Esophagus muscularis mucosa (tissue), 4 donors: ENCODE measurements at places on chromosomes 4 and X. TPM values are rescaled to one million over a fixed set of nuclear protein-coding genes. Genes with fewer than 3 reads are reported as not detected.
A peak's percentile ranks its signal among the peaks of the same experiment; 100 is the strongest.

GRCh38 chr4:70855464-70855863 is 15.8 kb upstream of the GRSF1 start:
- no peaks in the 10 kb centered on the region for H3K4me1 ChIP-seq
- H3K36me3 ChIP-seq = no peaks in the 10 kb centered on the region
- no peak overlapping the region for H3K27ac ChIP-seq
- no peak for DNase-seq

Gene CHRDL1
- total RNA-seq = 346 TPM

DNA sequence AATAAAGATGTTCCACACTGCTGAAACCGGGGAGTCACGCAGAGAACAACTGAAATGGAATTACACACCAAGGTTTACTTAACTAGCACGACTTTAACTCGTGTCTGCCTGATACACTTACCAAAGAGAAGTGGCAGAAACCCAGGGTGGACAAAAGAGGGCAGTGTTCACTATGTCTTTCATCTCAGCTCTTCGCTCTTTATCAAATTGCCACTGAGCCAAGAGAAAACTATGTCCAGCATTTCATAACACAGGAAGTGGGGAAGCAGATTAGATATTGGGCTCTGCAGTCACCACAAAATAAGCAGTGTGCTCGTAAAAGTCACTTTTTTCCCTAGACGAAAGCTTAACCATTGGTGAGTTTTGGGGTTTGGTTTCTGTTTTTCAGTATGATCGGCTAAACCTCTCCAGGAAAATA is 155.7 kb downstream of the CHIC2 start:
- H3K36me3 ChIP-seq = no peaks in the 10 kb centered on the region
- no peak for DNase-seq
- H3K27me3 ChIP-seq = peaks cover 73% of the 10 kb centered on the region
- H3K27ac ChIP-seq = peak overlapping the region; percentile 30
- peaks cover 16% of the 10 kb centered on the region for H3K4me1 ChIP-seq

- H3K27me3 ChIP-seq = no peaks in the 10 kb centered on the region
- no peaks in the 10 kb centered on the region for H3K36me3 ChIP-seq
- DNase-seq = no peak
- H3K27ac ChIP-seq = no peak overlapping the region
- H3K4me3 ChIP-seq = no peak overlapping the region
- no peaks in the 10 kb centered on the region for H3K4me1 ChIP-seq
These were observed 95.0 kb downstream of the ARX start for GRCh38 chrX:24920769-24921168.

GRCh38 chr4:164197556-164197955 is 556.4 kb upstream of the SMIM31 start:
- no peaks in the 10 kb centered on the region for H3K4me1 ChIP-seq
- no peaks in the 10 kb centered on the region for H3K36me3 ChIP-seq
- no peak overlapping the region for H3K27ac ChIP-seq
- H3K27me3 ChIP-seq = no peaks in the 10 kb centered on the region
- no peak overlapping the region for H3K4me3 ChIP-seq

GRCh38 chr4:86054286-86055032 is 305.4 kb downstream of the MAPK10 start:
- H3K4me1 ChIP-seq = no peaks in the 10 kb centered on the region
- no peak overlapping the region for H3K4me3 ChIP-seq
- H3K27ac ChIP-seq = no peak overlapping the region
- no peaks in the 10 kb centered on the region for H3K36me3 ChIP-seq

DNA sequence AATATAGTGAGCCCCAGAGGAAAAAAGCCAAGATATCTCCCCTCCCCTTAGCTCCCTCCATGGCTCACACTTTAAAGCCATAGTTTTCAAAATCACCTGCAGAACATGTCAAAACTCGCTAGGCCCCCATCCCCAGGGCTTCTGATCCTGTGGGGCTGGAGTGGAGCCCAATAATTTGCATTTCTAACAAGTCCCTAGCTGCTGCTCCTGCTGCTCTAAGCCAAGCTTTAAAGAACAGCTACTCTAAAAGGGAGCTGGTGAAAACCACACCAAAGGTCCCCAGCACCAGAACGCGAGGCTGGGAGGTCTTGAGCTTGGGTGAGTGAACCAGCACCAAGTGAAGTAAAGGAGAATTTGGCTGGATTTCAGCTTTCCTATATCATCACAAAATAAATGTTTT is 237.1 kb downstream of the ZNF674 start:
- H3K4me1 ChIP-seq = no peaks in the 10 kb centered on the region
- no peak overlapping the region for H3K4me3 ChIP-seq
- no peaks in the 10 kb centered on the region for H3K27me3 ChIP-seq
- no peak overlapping the region for H3K27ac ChIP-seq
- H3K36me3 ChIP-seq = no peaks in the 10 kb centered on the region

Gene ZNF157
- not detected for total RNA-seq

DNA sequence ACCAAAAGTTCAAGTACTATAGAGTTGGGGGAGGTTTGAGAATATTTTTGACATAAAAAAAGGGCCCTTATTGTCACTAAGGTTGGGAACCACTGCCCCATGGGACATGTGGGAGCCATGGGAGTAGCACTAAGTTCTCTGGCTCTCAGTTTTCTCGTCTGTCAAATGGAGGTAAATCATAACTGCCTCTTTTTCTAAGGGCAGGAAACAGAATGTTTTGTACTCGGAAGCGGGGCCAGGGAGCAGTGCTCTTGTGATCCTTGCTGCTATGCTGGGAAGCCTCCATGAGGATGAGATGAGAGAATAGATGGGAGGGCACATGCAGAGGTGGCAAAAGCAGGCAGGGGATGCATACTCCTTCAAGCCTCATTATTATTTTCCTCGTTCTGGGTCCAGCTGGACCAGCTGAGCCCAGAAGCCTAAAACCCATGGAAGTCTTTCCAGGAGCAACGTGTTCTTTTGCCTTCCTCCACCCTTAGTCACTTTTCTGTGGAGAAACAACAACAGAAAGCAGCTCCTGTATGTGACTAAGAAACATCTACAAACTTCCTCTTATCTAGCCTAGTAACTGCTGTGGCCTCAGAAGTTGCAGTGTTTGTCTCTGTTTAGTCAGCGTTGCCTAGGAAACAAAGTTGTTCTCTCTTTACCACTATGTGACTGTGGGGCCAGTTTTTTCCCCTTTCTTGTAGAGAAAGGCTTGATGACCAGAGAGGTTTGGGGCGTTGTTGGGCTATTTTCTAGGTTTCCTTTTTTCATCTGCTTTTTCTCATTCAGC is 64.8 kb downstream of the TSC22D3 start:
- H3K4me1 ChIP-seq = peaks cover 35% of the 10 kb centered on the region
- peak; percentile 92 for DNase-seq
- H3K27ac ChIP-seq = peak overlapping the region; percentile 97
- no peak overlapping the region for H3K4me3 ChIP-seq
- peaks cover 23% of the 10 kb centered on the region for H3K36me3 ChIP-seq

Gene TLL1
- 10.9 TPM for total RNA-seq

Gene PIGA
- total RNA-seq = 6.6 TPM

DNA sequence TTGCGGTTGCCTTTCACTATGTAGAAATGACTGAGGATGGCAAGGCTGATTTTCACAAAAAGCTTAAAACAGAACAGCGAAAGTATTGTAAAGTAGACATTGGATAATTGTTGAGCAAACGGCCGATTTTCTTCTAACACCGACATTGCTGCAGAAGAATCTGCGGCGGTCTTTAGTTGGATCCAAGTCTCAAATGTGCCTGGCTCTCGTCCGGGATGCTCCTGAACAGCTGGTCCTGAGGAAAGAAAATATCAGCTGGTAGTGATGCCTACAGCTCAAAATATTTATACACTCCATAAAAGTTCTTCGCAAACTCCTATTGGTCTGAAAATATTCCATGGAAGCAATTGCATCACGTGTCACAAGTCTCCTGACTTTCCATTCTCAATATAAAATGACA is at the start of gene ASB5:
ASB5 (minus strand) TSS at position 260 of the 400 bp plus-strand sequence; CDS start at position 146, 114 bp downstream.
- H3K36me3 ChIP-seq = no peaks in the 10 kb centered on the region
- H3K4me3 ChIP-seq = peak within 1 kb of the TSS; percentile 29
- no peaks in the 10 kb centered on the region for H3K4me1 ChIP-seq
- peak within 1 kb of the TSS; percentile 64 for H3K27ac ChIP-seq
- no peak for DNase-seq

Gene ARMCX1
- 35.3 TPM for total RNA-seq

Gene IRS4
- total RNA-seq = 2.5 TPM

Gene EGF
- total RNA-seq = 1.7 TPM

DNA sequence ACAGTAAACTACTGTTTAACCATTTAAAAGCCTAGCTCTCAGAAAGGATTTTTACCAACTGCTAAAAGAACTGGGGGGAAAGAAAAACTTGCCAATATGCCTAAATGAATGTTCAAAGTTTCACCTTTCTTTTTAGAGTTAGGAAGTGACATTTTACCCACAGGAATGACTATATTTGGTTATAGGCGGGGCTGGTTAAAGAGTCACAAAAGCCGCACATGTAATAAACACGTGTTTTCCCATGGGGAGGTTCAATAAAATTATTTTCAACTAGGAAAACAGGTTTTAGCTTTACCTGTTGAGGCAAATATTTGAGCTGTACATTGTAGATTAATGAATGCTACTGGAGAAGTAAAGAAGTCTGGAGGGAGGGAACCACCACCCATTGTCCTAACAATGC is 41.6 kb upstream of the UGDH start:
- no peak overlapping the region for H3K4me3 ChIP-seq
- no peak overlapping the region for H3K27ac ChIP-seq
- no peaks in the 10 kb centered on the region for H3K27me3 ChIP-seq
- peaks cover 14% of the 10 kb centered on the region for H3K36me3 ChIP-seq
- no peaks in the 10 kb centered on the region for H3K4me1 ChIP-seq

DNA sequence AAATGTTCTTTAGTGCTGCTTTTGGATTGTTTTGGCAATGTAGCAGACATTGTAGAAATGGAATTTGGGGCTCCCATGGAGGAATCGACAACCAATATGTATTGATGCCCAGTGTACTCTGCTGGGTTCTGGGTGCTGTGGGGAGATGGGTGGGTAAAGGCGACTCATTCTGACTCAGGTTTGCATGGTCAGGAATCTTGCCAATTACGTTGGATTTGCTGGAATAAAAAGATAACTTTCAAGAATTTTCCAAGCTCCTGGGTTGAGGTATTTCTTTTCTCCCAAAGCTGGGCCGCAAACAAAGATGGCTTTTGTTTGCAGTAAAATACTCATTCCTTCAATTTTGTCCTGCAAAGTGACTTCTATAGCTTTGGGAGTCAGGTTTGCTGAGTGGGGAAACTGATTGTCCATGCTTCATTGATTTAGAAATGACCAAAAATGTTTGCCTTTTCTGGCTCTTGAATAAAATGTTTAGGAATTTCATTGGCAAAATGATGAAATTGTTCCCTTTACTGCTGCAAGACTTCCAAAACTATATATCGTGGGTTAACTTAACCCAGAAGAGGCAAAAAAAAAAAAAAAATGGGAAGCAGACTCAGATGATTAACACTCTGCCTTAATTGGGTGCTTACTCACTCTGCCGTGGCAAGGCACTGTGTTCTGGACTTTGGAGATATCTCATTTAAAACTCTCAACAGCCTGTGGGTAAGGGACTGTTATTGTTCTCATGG is 57.0 kb downstream of the RTL9 start:
- no peaks in the 10 kb centered on the region for H3K27me3 ChIP-seq
- no peaks in the 10 kb centered on the region for H3K36me3 ChIP-seq
- no peaks in the 10 kb centered on the region for H3K4me1 ChIP-seq

Gene ARFIP1
- 36.1 TPM for total RNA-seq

- no peak overlapping the region for H3K27ac ChIP-seq
- DNase-seq = no peak
- no peak overlapping the region for H3K4me3 ChIP-seq
These were observed 638.4 kb downstream of the IL1RAPL1 start for GRCh38 chrX:29225670-29226069.

DNA sequence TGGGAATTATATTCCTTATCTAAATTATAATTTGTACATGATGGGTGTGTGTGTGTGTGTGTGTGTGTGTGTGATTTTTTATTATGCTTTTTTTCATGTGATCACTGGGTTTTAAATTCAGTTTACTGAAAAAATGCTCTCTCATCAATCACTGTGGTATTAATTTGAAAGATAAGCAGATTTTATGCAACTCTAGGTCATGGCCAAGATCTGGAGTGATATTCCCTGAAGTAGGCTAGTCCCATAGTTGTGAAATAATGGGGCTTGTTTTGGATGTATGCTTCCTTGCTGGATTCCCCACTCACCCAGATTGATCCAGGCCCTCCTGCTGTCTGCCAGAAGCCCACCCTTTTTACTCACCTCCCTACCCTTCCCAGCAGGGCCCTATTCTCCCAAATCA is 22.0 kb upstream of the PGRMC2 start:
- no peaks in the 10 kb centered on the region for H3K36me3 ChIP-seq
- H3K27ac ChIP-seq = no peak overlapping the region
- H3K4me3 ChIP-seq = no peak overlapping the region
- no peaks in the 10 kb centered on the region for H3K4me1 ChIP-seq
- no peak for DNase-seq

Gene KIAA1210
- total RNA-seq = not detected

GRCh38 chr4:68176904-68177303 is 47.2 kb upstream of the TMPRSS11F start:
- no peaks in the 10 kb centered on the region for H3K27me3 ChIP-seq
- H3K27ac ChIP-seq = no peak overlapping the region
- H3K4me3 ChIP-seq = no peak overlapping the region
- DNase-seq = no peak
- H3K4me1 ChIP-seq = no peaks in the 10 kb centered on the region
- H3K36me3 ChIP-seq = no peaks in the 10 kb centered on the region

GRCh38 chrX:101171883-101172400 is 47.6 kb upstream of the DRP2 start:
- H3K36me3 ChIP-seq = no peaks in the 10 kb centered on the region
- no peaks in the 10 kb centered on the region for H3K27me3 ChIP-seq
- no peaks in the 10 kb centered on the region for H3K4me1 ChIP-seq
- H3K27ac ChIP-seq = no peak overlapping the region
- no peak overlapping the region for H3K4me3 ChIP-seq

Gene LAP3
- total RNA-seq = 72.3 TPM

- no peak overlapping the region for H3K4me3 ChIP-seq
- H3K27me3 ChIP-seq = no peaks in the 10 kb centered on the region
- DNase-seq = no peak
- H3K27ac ChIP-seq = no peak overlapping the region
- no peaks in the 10 kb centered on the region for H3K36me3 ChIP-seq
- no peaks in the 10 kb centered on the region for H3K4me1 ChIP-seq
These were observed 46.3 kb upstream of the HUWE1 start for GRCh38 chrX:53732797-53733196.

- no peak overlapping the region for H3K27ac ChIP-seq
- H3K36me3 ChIP-seq = peaks cover 38% of the 10 kb centered on the region
- H3K4me1 ChIP-seq = no peaks in the 10 kb centered on the region
These were observed 55.1 kb upstream of the NAP1L5 start for GRCh38 chr4:88752754-88753153.
